ENCODE measurements at places on chromosomes 7 and 10. TPM values are rescaled to one million over a fixed set of nuclear protein-coding genes. Genes with fewer than 3 reads are reported as not detected.

BHLHA15 gene
- 0.85 TPM for total RNA-seq

CFAP58 gene
- total RNA-seq = 0.43 TPM

GNAT3 gene
- total RNA-seq = not detected

PRF1 gene
- total RNA-seq = not detected

WAPL gene
- total RNA-seq = 39.5 TPM

PLA2G12B gene
- not detected for total RNA-seq

HOXA2 gene
- not detected for total RNA-seq

AIFM2 gene
- 2.2 TPM for total RNA-seq

LIPM gene
- total RNA-seq = not detected

PLAC9 gene
- total RNA-seq = not detected

ZNF487 gene
- 0.96 TPM for total RNA-seq

HOXA4 gene
- total RNA-seq = 0.24 TPM

Measured in tracheal epithelial cell (primary cell).